ENCODE measurements at places on chromosomes 4 and X. TPM values are rescaled to one million over a fixed set of nuclear protein-coding genes. Genes with fewer than 3 reads are reported as not detected.
A peak's percentile ranks its signal among the peaks of the same experiment; 100 is the strongest.

Gene NEIL3
- total RNA-seq: not detected

Gene SRPX2
- total RNA-seq: not detected

- DNase-seq: no peak
These were observed 40.4 kb upstream of the BRS3 start for GRCh38 chrX:136447308-136447707.

Gene ESX1
- not detected for total RNA-seq

GRCh38 chr4:156173937-156174336, 220.3 kb upstream of the CTSO start:
- no peak for DNase-seq

- no peak for DNase-seq
These were observed 67.7 kb upstream of the SPANXN2 start for GRCh38 chrX:143788265-143788664.

DNA sequence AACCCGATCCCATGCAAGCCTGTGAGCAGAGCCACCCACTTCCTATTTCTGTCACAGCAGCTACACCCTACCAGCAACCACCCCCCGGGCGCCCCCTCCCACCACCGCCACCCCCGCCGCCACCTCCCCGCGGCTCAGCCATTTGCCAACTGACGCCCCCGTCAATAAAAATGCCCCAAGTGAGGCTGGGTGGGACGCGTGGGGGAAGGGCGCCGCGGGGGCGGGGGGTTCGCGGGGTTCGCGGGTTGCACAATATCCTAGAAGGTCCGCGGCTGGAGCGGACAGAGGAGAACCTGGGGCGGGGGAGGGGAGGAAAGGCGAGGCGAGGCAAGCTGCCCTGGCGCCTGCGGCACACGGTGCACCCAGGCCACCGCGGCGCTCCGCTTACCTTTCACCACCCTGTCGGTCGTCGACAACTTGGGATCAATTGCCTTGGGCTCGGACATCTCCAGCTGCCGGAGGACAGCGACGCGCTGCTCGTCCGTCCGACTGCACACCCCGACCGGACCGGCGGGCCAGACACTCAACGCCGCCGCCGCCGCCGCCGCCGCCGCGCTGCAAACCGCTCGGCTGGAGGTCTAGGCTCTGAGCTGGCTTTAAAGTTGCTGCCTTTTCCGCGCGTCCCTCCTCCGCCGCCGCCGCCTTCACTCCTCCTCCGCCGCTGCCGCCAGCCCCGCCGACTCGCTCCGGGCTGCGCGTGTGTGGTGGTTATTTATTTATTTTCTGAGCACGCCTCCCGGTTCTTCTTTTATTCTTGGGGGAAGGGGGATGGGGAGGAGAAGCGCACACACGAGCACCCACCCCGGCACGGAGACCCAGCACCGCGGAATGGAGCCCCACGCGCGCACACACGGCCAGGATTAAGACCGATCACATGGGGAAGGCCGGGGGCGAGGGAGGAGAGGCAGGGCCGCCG, 717 bp downstream of the PPP3CA start:
- peak; percentile 68 for DNase-seq

GRCh38 chrX:112888916-112889315, 48.3 kb upstream of the AMOT start:
- no peak for DNase-seq

DNA sequence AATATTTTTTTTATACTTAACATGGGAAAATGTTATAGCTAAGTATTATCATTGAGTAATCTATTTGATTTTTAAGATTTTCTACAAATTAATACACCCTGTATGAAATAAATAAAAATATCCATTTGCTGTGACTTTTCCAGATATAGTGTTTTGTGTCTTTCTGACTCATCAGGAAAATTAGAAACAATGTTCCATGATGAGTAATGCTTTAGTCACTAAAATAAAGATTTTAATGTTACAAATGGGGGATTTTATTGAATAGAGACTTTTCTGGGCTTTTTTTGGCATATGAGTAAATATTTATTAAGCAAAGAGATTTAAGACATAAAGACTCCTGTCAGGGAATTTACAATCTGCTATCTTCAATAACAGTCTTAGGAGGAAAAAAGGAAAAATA, 279.2 kb upstream of the NOCT start:
- no peak for DNase-seq

DNA sequence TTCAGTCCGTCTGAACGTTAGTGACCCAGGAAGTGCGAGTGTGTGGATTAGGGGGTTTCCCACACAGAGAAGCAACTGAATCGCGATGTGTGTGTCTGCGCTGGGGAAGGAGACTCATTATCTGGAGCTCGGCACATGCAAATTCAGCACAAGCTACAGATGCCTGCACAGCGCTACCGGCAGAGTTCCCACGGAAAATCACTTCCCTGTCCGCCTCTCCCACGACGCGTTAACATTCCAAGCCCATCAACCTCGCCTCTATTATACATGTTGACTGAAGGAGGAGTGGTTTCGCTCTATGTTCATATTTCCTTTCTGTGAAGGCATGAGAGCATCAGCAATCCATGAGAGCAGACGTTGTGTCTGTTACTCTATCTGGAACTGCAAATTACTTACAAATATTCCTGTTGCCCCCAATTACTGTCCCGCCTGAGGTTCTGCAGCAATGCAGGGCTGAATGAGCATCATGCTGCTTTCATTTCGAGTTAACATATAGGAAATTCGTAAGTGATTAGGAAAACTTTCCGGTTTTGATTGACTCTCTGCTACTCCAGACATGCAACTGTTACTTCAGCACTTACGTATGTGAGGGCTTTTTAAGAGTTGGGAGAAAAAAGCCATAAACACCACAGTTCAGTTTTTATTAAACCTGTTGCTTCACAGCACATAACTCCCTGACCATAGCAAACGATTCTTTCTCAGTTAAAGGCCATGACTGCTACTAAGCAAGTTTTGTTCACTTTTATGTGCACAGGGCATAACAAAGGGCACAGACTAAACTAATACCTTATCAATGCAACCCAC, 15.0 kb upstream of the MTNR1A start:
- DNase-seq: no peak

DNA sequence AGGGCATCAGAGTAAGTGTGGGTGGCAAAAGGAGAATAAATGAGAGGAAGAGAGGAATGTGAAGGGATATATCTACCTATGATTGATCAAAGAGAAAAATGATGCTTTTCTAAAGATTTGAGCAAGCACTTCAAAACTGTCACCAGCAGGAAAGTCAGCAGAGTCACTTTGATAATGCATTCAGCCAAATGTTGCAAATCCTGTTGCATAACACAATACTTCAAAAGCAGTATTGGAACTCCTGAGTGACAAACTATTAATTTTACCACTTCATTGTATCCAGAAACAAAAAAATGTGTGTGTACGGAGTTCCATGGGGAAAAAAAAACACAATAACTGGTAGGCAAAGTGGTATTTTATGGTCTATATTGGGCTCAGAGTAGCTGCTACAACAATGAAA, 160.3 kb downstream of the EMCN start:
- DNase-seq: no peak

DNA sequence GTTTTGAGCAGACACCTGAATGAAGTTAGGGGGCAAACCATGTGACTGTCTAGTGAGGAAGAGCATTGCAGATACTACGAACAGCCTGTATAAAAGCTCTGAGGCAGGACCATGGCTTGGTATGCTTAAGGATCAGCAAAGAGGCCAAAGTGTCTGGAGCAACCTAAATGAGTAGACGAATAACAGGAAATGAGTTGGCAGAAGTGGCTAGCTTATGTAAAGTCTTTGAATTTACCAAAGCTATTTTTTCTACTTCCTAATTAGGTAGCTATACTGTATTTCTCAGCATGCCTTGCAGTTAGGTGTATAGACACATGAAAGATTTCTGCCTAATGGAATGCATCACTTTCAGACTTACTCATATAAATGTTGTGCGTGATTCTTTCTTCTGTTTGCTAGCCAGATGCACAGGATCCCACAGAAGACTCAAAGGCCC, 9.3 kb upstream of the GPRIN3 start:
- peak; percentile 19 for DNase-seq
